ENCODE measurements at places on chromosomes 3 and 15. TPM values are rescaled to one million over a fixed set of nuclear protein-coding genes. Genes with fewer than 3 reads are reported as not detected.

ZNF80 gene
- 1.8 TPM for total RNA-seq

- DNase-seq, result peak; percentile 75
Measured at GRCh38 chr3:11240496-11240895, 31.7 kb upstream of the ATG7 start.

GRCh38 chr3:126370055-126370454, 12.8 kb upstream of the KLF15 start:
- no peak for DNase-seq

GRCh38 chr3:42730706-42731420, 28.3 kb upstream of the HHATL start:
- DNase-seq, result no peak
